ENCODE measurements at places on chromosomes 3 and 15. TPM values are rescaled to one million over a fixed set of nuclear protein-coding genes. Genes with fewer than 3 reads are reported as not detected.

- DNase-seq, result peak; percentile 92
These were observed 439.3 kb upstream of the ARPP21 start for GRCh38 chr3:35200056-35200455.

DNA sequence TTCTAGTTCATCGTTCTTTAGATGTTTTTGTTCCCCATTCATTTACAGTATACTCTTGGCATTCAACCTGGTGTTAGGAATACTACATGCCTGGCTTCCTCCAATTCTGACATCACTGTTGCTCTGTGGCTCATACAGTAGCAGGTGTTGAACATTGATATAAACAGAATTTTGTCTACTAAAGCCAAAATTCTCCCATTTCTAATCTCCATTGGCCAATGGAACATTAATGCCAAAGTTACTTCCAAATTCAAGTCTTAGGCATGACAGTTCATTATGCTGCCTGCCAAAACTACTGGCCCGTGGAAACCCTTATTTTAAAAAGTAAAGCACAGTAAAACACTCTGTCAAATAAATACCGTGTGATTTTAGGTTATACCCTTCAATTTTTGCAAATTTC lies 368.0 kb downstream of the NAALADL2 start:
- no peak for DNase-seq

DNA sequence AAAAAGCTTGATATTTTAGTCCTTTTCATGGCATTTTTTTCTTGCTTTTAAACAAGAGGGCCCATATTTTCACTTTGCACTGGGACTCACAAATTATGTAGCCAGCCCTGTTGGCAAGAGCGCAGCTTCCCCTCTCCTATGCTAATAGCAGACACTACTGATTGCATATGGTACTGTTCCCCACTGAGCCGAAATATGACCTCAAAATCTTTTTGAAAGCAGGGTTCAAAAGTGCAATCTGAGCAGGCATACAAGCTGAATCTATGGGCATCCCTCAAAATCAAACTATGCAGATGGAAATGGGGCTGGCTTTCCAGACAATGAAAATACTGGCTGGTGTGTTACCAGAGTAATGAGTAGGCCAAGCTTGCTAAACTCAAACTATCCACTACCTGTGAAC lies 225.2 kb upstream of the SETMAR start:
- DNase-seq, result no peak

- DNase-seq, result peak; percentile 19
These were observed 220.6 kb upstream of the SGO1 start for GRCh38 chr3:20406611-20407011.

DNA sequence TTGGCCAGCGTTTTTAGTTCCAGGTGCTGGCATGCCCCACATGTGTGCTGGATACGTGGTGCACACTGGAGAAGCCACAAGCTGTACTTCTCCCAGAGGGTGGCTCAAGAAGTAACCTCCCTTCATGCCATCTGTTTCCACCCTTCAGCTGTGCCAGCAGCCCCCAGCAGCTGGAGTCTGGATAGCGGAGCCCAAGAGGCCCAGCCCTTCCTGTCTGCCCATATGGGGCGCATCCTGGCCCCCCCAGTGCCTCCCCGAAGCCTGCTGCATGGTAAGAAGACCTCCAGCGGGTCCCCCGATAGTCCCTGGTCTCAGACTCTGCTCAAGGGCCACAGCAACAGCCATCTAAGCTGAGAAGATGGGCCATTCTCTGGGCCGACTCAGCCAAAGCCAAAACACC lies 5.8 kb upstream of the MANF start:
- peak; percentile 56 for DNase-seq

GRCh38 chr3:109413049-109413448 lies 75.7 kb upstream of the DPPA4 start:
- DNase-seq, result no peak

DNA sequence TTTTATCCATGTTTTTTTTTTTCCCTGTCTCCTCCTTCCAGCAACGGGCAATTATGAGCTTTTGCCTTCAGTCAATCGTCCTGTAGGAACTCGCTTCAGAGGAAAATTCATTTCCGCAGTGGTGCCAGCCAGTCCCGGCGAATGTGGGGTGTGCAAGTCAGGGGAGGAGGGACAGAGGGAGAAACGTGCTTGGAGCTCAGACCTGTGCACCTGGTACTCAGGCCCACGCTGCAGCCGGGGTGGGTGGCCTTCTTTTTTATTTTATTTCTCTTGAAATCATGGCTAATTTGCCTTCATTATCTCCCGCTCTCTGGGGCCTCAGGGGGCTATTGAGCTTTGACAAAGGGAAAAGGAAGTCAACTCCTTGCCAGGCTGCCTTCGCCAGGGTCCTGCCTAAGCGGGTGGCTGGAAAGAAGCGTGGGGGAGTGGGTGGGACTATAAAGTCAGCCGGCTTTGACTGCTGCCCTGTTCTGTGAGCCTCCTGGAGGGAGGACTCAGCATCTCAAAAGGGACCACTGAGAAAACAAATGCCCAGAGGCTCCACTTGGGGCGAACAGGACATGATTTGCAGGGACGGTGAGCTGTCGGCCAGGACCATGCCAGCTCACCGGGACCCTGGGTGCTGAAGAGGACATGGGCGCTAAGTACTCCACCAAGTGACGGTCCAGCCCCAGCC lies 5.5 kb downstream of the GRIP2 start:
- DNase-seq, result no peak

DNA sequence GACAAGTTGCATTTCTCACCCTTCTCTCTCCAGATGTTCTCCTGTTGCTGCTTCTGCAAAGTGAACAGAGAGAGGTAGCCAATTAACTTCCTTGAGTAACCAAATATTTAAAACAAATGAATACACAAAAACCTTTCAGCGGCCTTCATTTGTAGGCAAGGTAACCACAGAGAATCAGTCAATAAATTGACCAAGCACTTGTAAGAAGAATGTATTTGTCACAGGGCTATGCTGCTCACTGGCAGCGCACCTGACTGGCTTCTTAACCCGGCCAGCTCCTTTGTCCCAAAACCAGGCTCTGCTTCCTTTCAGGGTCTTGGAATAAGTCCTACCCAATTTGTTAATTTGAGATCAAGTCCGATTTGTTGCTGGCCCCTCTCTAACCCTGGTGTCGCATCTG lies 43.5 kb upstream of the STXBP5L start:
- DNase-seq, result no peak

GRCh38 chr15:41573396-41573795 lies 14.4 kb downstream of the TYRO3 start:
- no peak for DNase-seq

GRCh38 chr3:31106912-31107311 lies 212.5 kb upstream of the GADL1 start:
- DNase-seq, result no peak

Gene CLDN18
- not detected for total RNA-seq

Gene ERICH6
- total RNA-seq, result 0.38 TPM

Gene DPH3
- total RNA-seq, result 26.9 TPM

Gene MED12L
- not detected for total RNA-seq

Gene OR5H1
- not detected for total RNA-seq

Gene SLC35G2
- total RNA-seq, result 17.4 TPM
